Activated naive CD8-positive, alpha-beta T cell treated with anti-CD3 and anti-CD28 coated beads, Interleukin-2, amount 10 ng/mL, durations not matched to agents 7 days and 5 days (primary cell): ENCODE measurements at places on chromosomes 5 and 9.

DNA sequence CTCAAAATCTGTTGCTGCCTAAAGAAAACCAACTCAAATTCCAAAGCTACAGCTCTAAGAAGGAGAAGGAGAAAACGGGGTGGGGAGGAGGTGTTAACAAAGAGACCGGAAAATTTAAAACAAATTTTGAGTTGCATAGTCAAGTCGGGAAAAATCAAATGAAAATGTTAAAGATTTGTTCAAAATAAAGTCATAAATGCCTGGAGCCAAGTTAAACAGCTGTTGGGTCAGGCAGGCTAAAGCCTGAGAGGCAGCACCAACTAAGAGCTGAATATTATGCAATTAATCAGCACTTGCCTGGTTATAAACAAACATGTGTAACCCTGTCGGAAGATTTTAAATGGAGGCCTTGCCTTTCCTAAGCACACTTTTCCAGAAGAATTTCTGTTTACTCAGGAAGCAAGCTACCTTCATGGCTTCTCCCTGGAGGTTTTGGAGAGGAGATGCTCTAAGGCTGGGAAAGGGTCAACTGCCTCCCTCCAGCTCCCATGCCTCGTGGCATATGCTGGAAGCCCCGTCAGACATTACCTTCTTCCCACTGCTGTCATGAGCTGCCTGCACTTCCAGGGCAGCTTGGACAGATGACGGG is 270.5 kb downstream of the DMRT2 start:
- no peak for DNase-seq

- no peak for DNase-seq
Observed at GRCh38 chr9:96344458-96345180, 38.9 kb downstream of the SLC35D2 start.

DNA sequence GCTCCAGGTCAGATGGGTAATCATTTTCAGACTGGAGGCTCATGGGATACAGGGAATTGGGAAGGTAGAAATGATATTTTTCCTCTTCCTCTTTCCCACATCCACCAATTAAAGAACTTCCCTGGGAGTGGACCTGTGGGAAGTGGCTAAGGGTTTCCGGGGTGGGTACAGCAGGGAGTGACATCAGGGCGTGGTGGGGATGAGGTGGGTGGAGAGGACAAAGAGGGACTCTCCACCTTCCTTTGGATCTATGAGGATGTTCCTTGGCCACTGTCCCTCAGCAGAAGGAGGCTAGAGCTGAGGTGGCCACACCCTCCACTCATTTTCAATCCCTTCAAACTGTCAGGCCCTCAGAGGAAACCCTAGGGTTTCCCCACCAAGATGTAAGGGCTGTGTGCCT is 54.7 kb downstream of the IRF1 start:
- no peak for DNase-seq

GRCh38 chr5:67012171-67012570 is 184.4 kb downstream of the CD180 start:
- no peak for DNase-seq

DNA sequence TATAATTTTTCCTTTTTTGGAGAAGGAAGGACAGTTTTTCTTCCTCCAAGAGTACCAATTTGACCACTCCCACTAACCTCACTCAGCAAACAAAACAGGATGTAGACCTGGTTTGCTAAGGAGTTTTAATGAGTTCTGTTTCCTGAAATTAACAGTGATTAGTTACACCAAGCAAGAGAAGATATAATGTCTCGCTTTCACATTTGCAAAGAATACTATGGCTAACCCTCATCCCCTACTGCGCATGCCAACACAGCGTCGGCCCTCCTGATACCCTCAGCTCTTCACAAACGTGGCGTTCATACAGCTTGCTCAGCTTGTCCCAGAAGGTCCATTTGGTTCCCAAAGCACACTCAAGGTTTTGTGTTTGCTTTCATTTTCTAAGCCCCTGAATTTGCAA is 41.9 kb upstream of the IPPK start:
- no peak for DNase-seq

GRCh38 chr9:123360161-123361085 is 4.4 kb downstream of the CRB2 start:
- DNase-seq = peak; percentile 58

GRCh38 chr9:8723195-8723594 is 923.6 kb upstream of the DMAC1 start:
- DNase-seq = no peak

- no peak for DNase-seq
Observed at GRCh38 chr9:87211669-87212068, 264.4 kb upstream of the GAS1 start.

GRCh38 chr5:111706345-111706744 is 50.6 kb downstream of the NREP start:
- DNase-seq = no peak

DNA sequence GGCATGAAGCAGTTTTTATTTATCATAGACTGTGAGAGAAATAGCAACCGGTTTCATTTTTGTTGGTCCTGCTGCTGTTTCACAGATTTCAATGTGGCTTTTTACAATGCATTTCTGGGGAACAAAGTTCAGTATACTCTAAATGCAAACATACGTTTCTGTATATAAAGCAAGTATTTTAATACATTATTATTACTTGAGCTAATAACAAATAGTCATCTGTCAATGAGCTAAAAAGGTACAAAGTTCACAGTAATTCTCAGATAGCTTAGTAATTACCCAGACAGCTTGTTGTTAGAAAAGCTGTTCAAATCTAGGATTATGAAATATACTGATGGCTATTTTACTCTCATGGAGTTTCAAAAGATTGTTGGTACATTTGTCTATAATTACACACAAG is 50.8 kb downstream of the PBX3 start:
- DNase-seq = no peak

- no peak for DNase-seq
Observed at GRCh38 chr5:83172655-83173054, 95.3 kb downstream of the XRCC4 start.
